CD4-positive, alpha-beta memory T cell (primary cell): ENCODE measurements at places on chromosomes 3 and 15. TPM values are rescaled to one million over a fixed set of nuclear protein-coding genes. Genes with fewer than 3 reads are reported as not detected.

GRCh38 chr3:77885381-77885780, 845.5 kb downstream of the ROBO2 start:
- no peak overlapping the region for H3K4me3 ChIP-seq
- H3K27me3 ChIP-seq: no peaks in the 10 kb centered on the region
- no peaks in the 10 kb centered on the region for H3K4me1 ChIP-seq
- no peak overlapping the region for H3K27ac ChIP-seq

GRCh38 chr3:196073255-196073753, 8.6 kb downstream of the TFRC start:
- H3K4me1 ChIP-seq: peaks cover 38% of the 10 kb centered on the region
- peaks cover 57% of the 10 kb centered on the region for H3K36me3 ChIP-seq
- no peak overlapping the region for H3K4me3 ChIP-seq
- peak; percentile 76 for DNase-seq
- H3K27me3 ChIP-seq: no peaks in the 10 kb centered on the region

DNA sequence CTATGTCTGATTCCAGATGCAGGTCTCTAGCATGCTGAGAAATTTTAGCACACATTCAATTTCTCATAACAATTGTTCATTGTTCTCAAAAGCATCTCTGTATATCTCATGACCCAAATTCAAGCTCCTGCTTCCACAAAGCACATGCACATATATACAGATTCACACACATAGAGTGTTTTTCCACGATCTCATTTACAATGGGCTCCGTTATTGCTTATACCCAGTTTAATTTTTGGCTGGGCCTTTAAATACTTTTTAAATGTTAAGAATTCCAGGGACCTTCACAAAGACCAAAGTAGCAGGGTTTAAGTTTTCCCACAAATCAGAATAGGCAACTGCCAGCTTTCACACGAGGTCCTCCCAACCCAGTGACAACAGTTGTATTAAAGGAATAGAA, 333.5 kb upstream of the SEMA6D start:
- H3K4me1 ChIP-seq: no peaks in the 10 kb centered on the region
- no peak overlapping the region for H3K4me3 ChIP-seq
- H3K27ac ChIP-seq: no peak overlapping the region
- H3K27me3 ChIP-seq: no peaks in the 10 kb centered on the region
- no peaks in the 10 kb centered on the region for H3K36me3 ChIP-seq
- DNase-seq: no peak

- H3K4me3 ChIP-seq: no peak overlapping the region
- no peak overlapping the region for H3K27ac ChIP-seq
- H3K27me3 ChIP-seq: no peaks in the 10 kb centered on the region
- no peak for DNase-seq
- no peaks in the 10 kb centered on the region for H3K36me3 ChIP-seq
Measured at GRCh38 chr3:116896116-116896515, 186.5 kb downstream of the TUSC7 start.

GRCh38 chr3:12506201-12506709, 22.0 kb downstream of the TSEN2 start:
- no peak overlapping the region for H3K4me3 ChIP-seq
- DNase-seq: no peak
- no peaks in the 10 kb centered on the region for H3K27me3 ChIP-seq
- no peaks in the 10 kb centered on the region for H3K4me1 ChIP-seq

GRCh38 chr3:79729096-79729495, 38.7 kb downstream of the ROBO1 start:
- no peak overlapping the region for H3K27ac ChIP-seq
- H3K27me3 ChIP-seq: no peaks in the 10 kb centered on the region
- DNase-seq: no peak

DNA sequence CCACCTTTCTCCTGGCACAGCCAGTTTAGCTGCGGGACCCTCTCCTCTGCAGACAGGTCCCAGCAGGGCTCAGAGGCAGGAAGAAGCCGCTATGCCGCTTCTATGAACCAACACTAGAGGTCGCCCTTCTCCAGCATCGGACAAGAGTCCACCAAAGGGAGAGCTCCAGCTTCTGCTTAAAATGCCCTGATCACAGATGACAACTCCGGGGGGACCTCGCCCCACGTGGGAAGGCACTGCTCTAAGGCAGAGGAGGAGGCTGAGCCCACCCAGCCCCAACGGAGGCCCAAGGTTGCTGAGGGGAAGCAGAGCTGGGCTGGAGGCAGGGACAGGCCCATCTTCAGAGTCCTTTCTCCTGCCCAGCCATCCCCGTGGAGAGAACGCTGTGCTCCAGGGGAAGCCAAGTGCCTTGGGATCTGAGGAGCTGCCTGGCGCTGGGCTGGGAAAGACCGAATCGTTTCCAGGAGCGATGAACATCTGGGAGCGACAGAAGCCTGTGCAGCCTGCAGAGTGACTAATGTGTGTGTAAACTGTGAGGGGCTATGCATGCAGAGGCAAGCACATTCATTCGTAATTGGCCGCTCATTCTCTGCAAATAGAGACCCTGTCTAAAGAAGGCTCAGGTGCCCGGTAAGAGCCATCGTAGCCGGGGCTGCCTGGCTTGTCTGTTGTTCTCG, 43.5 kb upstream of the BDH1 start:
- H3K36me3 ChIP-seq: no peaks in the 10 kb centered on the region
- no peaks in the 10 kb centered on the region for H3K27me3 ChIP-seq
- no peak overlapping the region for H3K4me3 ChIP-seq
- H3K4me1 ChIP-seq: no peaks in the 10 kb centered on the region
- no peak overlapping the region for H3K27ac ChIP-seq

DNA sequence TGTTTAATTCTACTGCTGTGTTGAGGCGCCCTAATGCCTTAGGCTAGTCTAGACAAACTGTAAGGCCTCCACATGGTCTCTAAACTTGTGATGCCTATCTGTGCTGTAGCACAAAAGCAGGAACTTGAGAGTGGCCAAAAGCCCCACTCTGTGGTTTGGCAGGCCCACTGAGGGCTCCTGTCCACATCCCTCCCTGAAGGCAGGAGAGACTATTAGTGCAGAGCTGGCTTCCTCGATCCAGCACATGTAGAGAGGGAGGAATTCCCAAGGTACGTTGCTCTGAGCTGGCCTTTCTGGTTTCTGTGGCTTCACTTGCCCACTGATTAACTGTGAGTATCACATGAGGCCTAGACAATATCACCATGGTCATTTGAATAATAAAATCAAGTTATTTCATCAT, 90.6 kb downstream of the POLR2M start:
- no peak for DNase-seq
- no peaks in the 10 kb centered on the region for H3K27me3 ChIP-seq
- no peak overlapping the region for H3K27ac ChIP-seq
- H3K4me1 ChIP-seq: no peaks in the 10 kb centered on the region

GRCh38 chr3:178880274-178880673, 191.3 kb downstream of the ZMAT3 start:
- H3K27me3 ChIP-seq: no peaks in the 10 kb centered on the region
- H3K36me3 ChIP-seq: no peaks in the 10 kb centered on the region
- no peak for DNase-seq
- no peak overlapping the region for H3K27ac ChIP-seq
- H3K4me3 ChIP-seq: no peak overlapping the region
- no peaks in the 10 kb centered on the region for H3K4me1 ChIP-seq

GRCh38 chr3:170520996-170521395, 64.9 kb downstream of the SLC7A14 start:
- H3K27ac ChIP-seq: no peak overlapping the region
- DNase-seq: no peak
- H3K27me3 ChIP-seq: no peaks in the 10 kb centered on the region

- no peak overlapping the region for H3K4me3 ChIP-seq
- H3K27ac ChIP-seq: no peak overlapping the region
- H3K4me1 ChIP-seq: no peaks in the 10 kb centered on the region
- no peak for DNase-seq
- H3K27me3 ChIP-seq: no peaks in the 10 kb centered on the region
Measured at GRCh38 chr15:71565631-71566160, 244.7 kb upstream of the NR2E3 start.

- no peak overlapping the region for H3K4me3 ChIP-seq
- H3K27ac ChIP-seq: no peak overlapping the region
- no peak for DNase-seq
- no peaks in the 10 kb centered on the region for H3K4me1 ChIP-seq
- H3K27me3 ChIP-seq: no peaks in the 10 kb centered on the region
Measured at GRCh38 chr15:63872759-63873510, 39.2 kb upstream of the HERC1 start.

- no peaks in the 10 kb centered on the region for H3K36me3 ChIP-seq
- no peaks in the 10 kb centered on the region for H3K4me1 ChIP-seq
- H3K4me3 ChIP-seq: no peak overlapping the region
- H3K27ac ChIP-seq: no peak overlapping the region
- DNase-seq: no peak
- H3K27me3 ChIP-seq: no peaks in the 10 kb centered on the region
Measured at GRCh38 chr3:184110316-184110725, 13.5 kb downstream of the HTR3E start.

DNA sequence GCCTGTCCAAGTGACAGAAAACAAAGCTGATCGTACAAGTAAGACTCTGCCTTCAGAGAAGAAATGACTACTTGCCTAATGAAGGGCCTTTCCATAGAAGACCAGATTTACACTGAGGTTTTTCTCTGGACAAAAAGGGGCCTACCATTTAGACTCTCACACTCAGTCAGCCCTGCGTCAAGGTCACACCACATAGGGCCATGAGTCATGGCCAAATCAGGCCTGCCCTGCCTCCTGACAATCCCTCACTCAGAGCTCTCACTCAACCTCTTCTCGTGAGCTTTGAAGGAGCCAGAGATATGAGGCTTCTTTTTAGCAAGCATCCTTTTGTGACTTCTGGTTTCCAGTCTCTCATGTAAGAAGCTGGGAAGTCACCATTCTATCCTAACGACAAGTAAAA, 68.1 kb upstream of the NMNAT3 start:
- DNase-seq: no peak
- H3K36me3 ChIP-seq: no peaks in the 10 kb centered on the region
- H3K4me3 ChIP-seq: no peak overlapping the region
- no peaks in the 10 kb centered on the region for H3K4me1 ChIP-seq
- no peaks in the 10 kb centered on the region for H3K27me3 ChIP-seq

- no peak for DNase-seq
- no peaks in the 10 kb centered on the region for H3K4me1 ChIP-seq
- no peak overlapping the region for H3K4me3 ChIP-seq
Measured at GRCh38 chr15:43854801-43855200, 28.0 kb downstream of the WDR76 start.

DNA sequence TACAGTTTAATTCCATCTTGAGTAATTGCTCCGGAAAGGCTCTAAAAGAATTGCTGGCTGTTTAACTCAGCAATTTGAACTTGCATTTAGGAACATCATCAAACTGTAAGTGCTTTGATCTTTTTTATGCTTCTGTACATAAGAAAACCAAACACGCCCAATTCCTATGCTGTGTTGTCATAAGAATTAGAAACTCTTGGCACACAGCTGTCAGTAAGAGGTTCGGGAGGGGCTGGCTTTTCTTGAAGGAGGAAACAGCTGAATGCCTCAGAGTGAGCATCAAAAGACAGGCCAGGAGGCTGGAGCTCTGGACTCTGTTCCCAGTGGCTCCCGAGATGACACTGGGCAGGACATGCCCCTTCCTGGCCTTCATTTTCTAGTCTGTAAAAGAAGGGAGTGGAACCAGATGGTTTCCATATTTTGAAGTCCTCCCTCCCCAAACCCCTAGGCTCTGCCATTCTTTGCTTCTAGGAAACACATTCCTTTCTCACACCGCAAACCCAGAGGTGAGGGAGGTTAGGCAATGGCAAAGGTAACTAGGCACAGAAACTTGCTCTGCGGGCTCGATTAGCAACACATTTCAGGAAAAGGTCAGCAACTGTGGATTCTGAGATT, 73.7 kb upstream of the DLG1 start:
- no peak for DNase-seq
- no peak overlapping the region for H3K27ac ChIP-seq
- H3K4me1 ChIP-seq: no peaks in the 10 kb centered on the region
- no peaks in the 10 kb centered on the region for H3K36me3 ChIP-seq
- H3K27me3 ChIP-seq: no peaks in the 10 kb centered on the region

GRCh38 chr15:51267051-51267702, 71.2 kb downstream of the CYP19A1 start:
- no peak overlapping the region for H3K4me3 ChIP-seq
- no peak for DNase-seq
- no peak overlapping the region for H3K27ac ChIP-seq

DNA sequence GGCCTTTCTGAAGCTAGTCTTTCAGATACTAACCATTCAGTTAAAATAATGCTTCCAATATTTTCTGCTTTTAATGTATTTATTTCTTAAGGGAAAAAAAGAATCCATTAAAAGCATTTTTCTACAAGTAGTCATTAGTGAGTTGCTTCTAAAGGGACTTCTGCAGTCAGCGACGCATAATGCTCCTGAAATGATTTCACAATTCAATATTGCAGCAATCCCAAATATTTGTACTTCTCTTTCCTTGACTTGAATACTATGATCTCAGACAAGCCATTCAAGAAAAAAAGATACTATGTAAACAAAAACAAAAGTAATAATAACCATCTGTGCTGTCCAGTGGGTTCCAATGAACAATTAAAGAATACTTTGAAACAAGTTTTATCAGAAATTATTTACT, 681.0 kb downstream of the DIPK2A start:
- H3K4me1 ChIP-seq: no peaks in the 10 kb centered on the region
- H3K27me3 ChIP-seq: no peaks in the 10 kb centered on the region
- no peaks in the 10 kb centered on the region for H3K36me3 ChIP-seq

DNA sequence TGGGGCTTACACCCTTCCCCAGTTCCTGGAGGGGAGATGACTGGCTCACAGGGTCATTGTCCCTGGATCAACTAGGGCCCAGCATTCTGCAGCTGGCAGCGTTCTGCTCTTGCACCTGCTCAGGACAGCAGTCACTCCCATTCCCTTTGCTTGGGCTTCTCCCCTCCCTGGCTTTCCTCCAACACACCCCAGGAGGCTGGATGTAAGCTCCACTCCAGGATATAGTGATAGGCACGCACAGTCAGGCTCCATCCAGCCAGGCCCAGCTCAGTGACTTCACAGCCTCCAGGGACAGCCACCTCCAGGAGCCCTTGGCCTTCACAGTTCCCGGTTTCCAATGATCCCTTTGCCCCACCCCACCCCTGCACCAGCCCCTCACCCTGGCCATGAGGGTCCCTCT, 1.9 kb downstream of the SPTBN5 start:
- H3K4me3 ChIP-seq: no peak overlapping the region
- H3K27ac ChIP-seq: peak overlapping the region; percentile 80
- no peaks in the 10 kb centered on the region for H3K36me3 ChIP-seq
- no peak for DNase-seq

The CLDN18 gene
- not detected for total RNA-seq

The CHRM5 gene
- not detected for total RNA-seq

The TM6SF1 gene
- total RNA-seq: 0.50 TPM

The IGSF11 gene
- 0.22 TPM for total RNA-seq

The C15orf61 gene
- 13.4 TPM for total RNA-seq

The HHATL gene
- total RNA-seq: not detected

The PATL2 gene
- total RNA-seq: 62.1 TPM

The ZNF385D gene
- not detected for total RNA-seq

The CCK gene
- not detected for total RNA-seq
